ENCODE measurements at places on chromosomes 4 and X.

- no peak for DNase-seq
Measured at GRCh38 chr4:101288365-101289145, 58.8 kb downstream of the PPP3CA start.

GRCh38 chrX:48611703-48612102, 14.4 kb downstream of the WDR13 start:
- DNase-seq, result no peak

GRCh38 chrX:110317061-110317819, 645 bp downstream of the AMMECR1 start:
- DNase-seq, result no peak

DNA sequence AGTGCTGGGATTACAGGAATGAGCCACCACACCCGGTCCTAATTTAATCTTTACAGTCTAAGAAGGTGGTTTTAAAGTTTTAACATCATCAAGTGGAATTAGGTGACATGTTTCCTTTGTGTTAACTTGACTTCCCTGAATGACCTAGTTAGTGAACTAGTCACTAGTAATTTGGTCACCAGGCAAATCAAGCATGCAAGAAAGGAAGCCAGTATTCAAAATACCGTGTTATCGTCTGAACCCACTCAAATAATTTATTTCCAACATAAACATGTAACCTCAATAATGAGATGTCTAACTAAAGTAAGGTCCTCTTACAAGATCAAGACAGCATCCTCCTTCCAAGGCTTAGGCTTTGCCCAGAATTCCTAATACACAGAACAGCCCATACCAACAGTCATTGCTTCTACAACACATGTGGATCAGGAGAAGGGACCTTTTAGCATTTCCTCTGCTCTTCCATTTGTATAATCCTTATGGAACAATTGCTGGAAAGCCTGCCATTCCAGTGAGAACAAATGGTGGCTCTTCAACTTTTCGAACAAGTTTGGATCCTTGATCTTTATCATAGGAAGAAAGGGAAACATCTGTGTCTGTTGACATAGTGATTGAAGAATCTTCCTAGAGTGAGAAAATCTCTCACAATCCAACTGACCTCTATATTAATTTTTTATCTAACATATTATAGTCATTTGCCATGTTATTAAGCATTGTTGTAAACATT, 97.2 kb downstream of the ANXA3 start:
- no peak for DNase-seq

DNA sequence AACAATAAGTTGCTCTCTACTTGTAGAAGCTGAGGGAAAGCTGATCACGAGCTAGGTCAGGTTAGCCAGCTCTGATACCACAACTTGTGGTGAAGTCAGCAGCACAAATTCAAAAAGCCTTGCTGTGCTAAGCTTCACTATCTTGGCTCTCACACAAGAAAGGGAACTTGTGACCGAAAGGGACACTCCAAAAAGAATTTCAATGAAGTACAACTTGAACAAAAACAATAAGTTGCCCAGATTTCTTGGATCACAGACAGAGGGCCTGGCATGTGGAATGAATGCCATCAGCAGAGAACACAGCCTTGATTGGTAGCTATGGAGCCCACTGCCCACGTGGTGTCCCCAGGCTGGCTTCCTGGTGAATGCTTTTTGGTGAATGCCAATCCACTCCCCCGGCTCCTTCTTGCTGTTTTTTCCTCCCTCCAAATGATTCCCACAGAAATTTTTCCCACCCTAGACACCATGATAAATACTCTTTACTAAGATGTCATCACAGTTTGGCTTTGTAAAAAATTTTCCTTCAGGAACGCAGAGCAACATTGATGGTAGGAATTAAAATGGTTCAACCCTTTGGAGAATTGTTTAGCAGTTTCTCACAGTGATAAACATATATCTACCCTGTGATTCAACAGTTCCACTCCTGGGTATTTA, 82.6 kb downstream of the ANXA3 start:
- no peak for DNase-seq

GRCh38 chr4:2458546-2459491, 10.1 kb upstream of the RNF4 start:
- no peak for DNase-seq

- DNase-seq, result no peak
Measured at GRCh38 chrX:148192547-148192946, 211.4 kb downstream of the FMR1NB start.

GRCh38 chr4:1477045-1477840, 71.0 kb upstream of the NKX1-1 start:
- no peak for DNase-seq

GRCh38 chrX:42273387-42273786, 350.0 kb upstream of the CASK start:
- DNase-seq, result no peak

DNA sequence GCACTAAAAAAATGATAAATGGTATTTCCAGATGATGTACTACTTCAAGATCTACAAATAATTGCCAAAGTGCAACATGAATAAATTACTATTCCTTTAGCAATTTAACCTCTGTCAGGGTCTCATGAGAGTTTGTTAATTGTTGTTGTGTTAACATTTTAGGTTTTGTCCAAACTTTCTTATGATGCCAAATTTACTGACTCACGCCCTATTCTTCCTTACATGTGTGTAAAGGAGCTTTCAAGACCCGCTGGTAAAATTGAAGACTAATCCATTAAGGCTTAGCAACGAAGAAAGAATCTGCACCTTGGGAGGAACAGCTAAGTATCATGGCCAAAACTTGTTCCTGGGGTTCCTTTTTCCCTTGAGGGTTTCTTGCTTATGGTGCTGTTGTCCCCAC, 252.7 kb upstream of the JADE1 start:
- DNase-seq, result no peak

- no peak for DNase-seq
Measured at GRCh38 chrX:68915778-68916177, 87.0 kb downstream of the EFNB1 start.

GRCh38 chr4:113157086-113157857, 107.8 kb downstream of the ANK2 start:
- no peak for DNase-seq

- no peak for DNase-seq
Measured at GRCh38 chrX:49071877-49072711, 1.7 kb downstream of the PRAF2 start.

DNA sequence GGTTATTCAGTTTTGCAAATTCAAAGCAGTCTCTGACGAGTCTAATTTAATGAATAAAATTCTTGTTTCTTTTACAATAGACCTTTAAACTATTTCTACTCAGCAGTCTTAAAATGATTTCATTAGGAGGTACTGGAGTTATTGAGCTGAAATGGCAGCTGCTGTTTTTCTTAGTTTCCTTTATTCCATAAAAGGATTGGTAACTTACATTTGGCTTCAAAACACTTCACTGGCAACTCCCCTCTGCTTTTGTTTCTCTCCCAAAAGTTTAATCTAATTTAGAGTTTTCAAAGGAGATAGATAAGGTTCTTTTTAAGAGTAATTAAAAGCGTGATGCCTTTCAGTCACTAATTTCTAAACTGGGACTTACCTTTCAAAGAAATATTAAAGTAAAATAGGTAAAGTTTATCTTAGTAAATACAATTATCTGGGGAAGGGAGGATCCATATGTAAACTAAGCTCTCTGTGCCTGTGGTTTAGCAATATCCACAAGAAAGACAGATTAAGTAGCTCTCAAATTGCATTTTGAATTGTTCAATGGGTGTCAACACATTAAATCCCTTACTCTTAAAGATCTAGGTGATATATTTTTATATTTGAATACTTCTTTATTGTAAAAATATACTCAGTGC, 17.1 kb upstream of the PCDH10 start:
- no peak for DNase-seq

DNA sequence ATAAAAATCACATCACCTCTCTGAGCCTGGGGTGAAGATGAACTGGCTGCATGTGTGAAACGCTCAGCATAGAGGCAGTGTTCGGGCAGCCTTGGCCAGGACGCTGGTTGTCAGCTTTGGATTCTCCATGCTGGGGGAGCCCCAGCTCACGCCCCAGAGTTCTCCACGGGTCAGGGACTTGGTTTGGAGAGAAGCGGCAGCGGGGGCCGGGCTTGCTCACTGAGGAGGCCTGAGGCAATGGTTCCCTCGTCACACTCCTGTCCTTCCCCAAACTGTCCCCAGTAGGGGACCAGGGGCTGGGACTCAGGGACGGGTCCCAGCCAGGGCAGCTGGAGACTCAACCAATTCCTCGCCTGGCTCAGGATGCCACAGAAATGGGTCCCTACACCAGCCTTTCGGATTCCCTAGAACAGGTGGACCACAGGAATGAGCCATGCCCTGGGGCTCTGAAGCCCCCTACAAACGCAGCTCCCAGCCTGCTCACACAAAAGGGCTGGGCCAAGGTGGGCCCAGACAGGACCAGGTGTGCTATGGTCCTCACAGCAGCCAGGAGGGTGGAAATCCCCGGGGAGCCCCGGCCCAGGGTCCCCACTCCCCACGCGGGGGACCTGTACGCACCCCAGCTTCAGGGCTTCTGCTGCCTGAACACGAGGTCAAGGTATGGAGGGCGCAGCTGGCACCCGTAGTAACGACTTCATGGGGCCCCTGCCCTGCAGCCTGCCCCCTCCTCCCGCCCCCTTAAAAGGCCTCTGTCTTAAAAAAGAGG, 1.4 kb downstream of the MXD4 start:
- DNase-seq, result no peak

DNA sequence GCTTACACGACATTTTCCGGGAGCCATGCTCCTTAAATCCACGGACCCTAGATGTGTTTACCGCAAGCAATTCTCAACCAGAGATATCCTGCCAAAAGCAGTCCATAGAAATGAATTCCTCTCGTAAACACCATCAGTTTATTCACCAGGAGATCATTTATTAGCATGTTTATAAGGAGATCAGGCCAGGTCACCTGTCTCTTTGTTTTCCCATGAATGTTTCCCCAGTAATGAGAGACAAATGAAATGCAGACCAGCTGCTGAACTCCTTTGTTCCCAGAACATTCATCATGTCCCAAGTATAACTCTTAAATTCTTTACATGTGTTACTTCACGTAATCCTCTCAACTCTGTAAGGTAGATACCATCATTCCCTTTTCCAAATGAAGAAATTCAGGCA, 137.1 kb downstream of the DDX53 start:
- no peak for DNase-seq

GRCh38 chr4:38563707-38564495, 100.1 kb upstream of the KLF3 start:
- peak; percentile 55 for DNase-seq

- no peak for DNase-seq
Measured at GRCh38 chrX:115573185-115573584, 12.2 kb downstream of the PLS3 start.

DNA sequence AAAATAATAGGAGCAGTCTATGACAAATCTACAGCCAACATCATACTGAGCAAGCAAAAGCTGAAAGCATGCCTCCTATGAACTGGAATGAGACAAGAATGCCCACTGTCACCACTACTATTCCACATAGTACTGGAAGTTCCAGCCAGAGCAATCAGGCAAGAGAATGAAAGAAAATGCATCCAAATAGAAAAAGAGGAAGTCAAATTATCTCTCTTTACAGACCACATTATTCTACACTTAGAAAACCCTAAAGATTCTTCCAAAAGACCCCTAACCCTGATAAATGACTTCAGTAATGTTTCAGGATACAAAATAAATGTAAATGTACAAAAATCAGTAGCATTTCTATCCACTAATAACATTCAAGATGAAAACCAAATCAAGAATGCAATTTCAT, 249.0 kb downstream of the STK32B start:
- no peak for DNase-seq

GRCh38 chrX:43822014-43822413, 60.2 kb downstream of the MAOB start:
- DNase-seq, result no peak

- DNase-seq, result no peak
Measured at GRCh38 chr4:155582971-155583437, 83.6 kb upstream of the GUCY1A1 start.

DNA sequence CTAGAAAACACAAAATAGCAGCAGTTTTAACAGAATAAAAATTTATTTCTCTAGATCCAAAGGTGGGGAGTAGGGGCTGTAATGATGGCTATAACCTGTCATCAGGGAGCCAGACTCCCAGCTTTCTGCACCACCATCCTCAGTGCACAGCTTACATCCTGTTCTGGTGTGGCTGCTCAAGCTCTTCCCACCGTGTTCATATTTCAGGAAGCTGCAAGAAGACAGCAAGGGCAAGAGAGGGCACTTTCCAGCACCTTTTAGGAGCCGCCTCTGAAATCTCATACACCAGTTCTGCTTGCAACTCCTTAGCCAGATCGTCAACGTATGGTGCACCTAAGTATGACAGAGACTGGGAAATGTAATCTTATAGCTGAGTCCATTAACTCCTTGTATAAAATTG, 253.7 kb downstream of the CENPC start:
- no peak for DNase-seq

DNA sequence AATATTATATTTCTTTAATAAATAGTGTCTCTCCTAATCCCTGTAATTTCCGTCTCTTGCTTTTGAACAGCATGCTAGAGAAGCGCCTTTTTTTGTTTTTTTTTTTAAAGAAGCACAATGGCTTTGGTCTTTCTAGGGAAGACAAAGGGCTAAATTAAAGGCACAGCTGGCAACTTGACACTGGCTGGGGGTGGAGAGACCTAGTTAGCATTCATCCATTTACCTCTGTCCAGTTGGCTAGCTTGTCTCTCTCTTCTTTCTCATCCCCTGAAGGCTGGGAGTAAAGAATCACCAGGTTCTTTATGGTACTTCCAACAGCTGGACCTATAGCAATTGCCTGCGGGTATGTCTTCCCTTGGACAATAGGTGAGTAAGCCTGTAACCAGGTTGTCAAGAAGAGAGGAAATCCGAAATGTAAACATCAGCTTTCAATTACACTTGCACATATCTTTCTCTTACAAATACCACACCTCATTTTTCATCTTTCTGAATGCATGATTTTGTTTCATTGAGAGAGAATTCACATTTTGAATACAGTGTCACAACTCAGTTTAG, 178.4 kb upstream of the GPR101 start:
- DNase-seq, result no peak

GRCh38 chr4:87015416-87015815, 80.6 kb downstream of the AFF1 start:
- DNase-seq, result no peak

DNA sequence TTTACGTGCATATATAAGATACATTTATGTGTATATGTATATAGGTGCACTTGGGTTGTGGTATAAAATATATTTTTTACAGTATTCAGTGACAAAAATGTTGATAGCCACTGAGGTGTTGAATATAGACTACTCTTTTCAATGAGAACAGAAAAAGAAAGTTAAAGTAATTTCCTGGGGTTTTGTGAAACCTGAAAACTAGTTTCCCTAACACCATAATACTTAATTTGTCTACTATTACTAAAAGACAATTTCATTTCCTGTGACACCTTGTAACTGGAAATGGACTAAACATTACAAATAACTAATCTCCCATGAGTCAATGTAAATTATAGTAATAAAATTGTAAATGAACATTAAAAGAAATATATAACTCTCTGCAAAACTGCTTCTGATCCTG, 32.0 kb upstream of the MAP9 start:
- DNase-seq, result no peak
